Activated T-cell treated with anti-CD3 and anti-CD28 coated beads for 24 hours (primary cell): ENCODE measurements at places on chromosomes 3 and 15.

GRCh38 chr3:143970773-143971358 is 757 bp upstream of the DIPK2A start:
- DNase-seq, result peak; percentile 35

DNA sequence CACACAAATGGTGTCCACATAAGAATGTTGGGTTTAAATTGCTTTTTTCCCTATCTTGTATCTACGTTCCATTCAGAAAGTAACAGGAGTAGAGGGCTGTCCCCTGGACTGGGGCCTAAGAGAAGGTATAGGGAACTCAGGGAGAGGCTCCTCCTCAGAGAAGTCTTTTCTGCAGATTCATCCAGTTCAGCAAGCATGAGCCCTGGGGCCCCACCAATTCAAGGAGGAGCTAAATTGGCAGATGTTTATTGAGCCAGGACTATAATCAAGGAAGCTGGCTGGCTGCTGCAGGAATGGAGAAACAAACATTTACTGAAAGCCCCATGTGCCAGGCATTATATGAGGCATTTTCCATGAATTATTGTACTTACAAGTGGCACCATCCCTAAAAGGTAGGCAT is 22.1 kb upstream of the LARS2 start:
- DNase-seq, result no peak

DNA sequence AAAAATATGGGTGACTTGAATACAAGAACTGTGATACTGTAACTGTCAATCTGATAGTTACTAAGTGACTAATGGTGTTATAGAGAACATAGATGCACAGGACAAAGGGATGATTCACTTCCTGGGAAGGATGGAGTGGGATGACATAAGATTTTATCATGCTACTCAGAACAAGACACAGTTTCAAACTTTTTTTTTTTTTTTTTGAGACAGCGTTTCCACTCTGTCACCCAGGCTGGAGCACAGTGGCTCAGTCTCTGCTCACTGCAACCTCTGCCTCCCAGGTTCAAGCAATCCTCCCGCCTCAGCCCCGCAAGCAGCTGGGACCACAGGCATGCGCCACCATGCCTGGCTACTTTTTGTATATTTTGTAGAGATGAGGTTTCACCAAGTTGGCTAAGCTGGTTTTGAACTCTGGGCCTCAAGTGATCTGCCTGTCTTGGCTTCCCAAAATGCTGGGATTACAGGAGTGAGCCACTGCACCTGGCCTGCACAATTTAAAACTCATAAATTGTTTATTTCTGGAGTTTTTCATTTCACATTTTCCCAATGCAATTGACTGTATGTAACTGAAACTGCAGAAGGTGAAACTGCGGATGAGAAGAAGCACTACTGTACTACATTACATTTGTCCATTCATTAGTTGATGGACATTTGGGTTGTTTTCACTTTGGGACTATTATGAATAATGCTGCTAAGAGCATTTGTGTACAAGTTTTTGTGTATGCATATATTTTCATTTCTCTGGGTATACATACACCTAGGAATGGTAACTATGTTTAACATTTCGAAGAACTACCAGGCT is 40.6 kb downstream of the ADIPOQ start:
- DNase-seq, result peak; percentile 38

DNA sequence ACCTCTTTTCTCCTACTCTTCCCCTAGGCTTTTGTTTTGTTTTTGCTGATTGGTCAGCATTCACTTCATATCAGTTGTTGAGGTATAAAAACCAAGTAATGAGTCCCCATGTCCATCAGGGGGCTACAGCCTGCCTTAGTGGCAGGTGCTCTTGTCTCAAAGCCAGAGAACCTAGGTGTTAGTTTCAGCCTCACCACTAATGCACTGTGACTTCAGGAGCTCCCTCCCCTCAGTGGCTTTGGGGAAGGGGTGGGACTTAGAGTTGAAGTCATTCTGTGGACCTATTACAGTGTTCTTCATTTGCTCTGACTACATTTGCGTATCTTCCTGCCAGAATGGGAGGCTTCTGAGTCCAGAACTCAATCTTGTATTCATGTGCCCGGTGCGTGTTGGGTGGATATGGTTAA is 41.6 kb downstream of the NR2C2 start:
- peak; percentile 11 for DNase-seq

GRCh38 chr3:115713284-115713683 is 90.0 kb downstream of the GAP43 start:
- no peak for DNase-seq

GRCh38 chr3:146222204-146223046 is 28.5 kb downstream of the PLSCR4 start:
- DNase-seq, result no peak

GRCh38 chr3:141266797-141267555 is 35.4 kb downstream of the PXYLP1 start:
- DNase-seq, result no peak

DNA sequence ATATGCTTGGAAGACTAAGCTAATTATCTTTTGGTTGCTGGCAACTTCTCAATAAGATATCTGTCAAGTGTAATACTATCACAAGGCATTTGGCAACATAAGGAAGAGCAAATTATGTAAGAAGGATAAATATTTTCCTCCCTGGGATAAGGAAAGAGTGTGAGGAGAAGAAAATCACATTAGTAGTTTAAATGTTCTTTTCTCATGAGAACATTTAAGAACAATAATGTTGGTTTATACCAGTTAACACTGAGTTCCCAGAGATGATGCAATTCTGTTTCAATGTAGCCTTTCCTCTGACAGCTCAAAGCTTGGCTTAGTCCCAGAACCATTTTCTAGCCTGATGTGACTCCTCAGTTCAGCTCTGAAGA is 66.1 kb upstream of the NPHP3 start:
- DNase-seq, result no peak

GRCh38 chr15:71316911-71317310 is 201.6 kb downstream of the THSD4 start:
- DNase-seq, result no peak

GRCh38 chr3:74314696-74315095 is 299.8 kb downstream of the CNTN3 start:
- no peak for DNase-seq

- no peak for DNase-seq
These were observed 345.4 kb downstream of the ERC2 start for GRCh38 chr3:56122911-56123310.

DNA sequence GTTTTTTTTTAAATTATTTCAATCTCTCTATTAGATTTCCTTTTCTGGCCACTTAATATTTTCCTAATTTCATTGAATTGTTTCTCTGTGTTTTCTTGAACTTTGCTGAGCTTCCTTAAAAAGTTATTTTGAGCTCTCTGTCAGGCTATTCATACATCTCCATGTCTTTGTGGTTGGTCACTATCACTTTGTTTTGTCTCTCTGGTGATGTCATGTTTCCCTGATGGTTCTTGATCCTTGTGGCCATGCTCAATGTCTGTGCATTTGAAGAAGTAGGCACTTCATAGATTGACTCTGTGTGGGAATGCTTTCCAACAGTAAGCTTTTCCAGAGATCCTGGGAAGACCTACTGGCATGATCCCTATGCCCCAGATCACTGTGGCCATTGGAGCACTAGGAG is 18.6 kb downstream of the CD200R1 start:
- DNase-seq, result no peak

DNA sequence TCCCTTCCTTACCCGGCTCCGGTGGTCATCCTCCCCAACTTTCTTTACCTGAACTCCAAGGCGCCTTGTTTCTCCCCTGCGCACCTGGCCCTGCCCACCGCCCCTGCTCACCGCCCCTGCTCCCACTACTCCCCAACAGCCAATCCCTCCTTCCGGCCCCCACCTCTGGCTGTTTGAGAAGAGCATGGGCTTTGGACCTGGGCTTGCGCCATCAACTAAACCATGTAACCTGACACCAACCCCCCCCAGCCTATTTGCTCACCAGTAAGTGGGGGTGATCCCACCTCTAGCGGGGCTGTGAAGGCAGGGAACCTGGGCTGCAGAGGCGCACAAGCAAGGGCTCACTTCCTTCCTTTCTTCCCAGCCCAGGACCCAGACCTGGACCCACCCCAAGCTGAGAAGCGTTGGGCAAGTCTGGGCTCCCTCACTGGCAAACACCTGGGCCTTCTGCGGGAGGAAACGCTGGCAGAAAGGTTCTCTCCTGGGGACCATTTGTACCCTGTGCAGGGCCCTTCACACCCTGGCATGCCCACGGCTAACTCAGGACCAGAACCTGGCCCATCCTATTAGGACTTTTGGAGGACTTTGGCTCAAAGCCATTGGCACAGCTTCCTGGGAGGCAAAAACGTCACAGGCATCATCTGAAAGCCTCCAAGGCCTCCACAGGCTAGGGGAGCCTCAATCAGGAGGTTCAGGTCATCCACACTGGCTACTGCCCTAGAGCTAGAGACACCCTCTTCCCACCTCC is at the start of gene PLXNB1:
TSS of gene PLXNB1 (minus strand) at position 127 of the 748 bp plus-strand sequence. CDS start 5,475 bp downstream, outside the sequence.
- DNase-seq, result no peak

DNA sequence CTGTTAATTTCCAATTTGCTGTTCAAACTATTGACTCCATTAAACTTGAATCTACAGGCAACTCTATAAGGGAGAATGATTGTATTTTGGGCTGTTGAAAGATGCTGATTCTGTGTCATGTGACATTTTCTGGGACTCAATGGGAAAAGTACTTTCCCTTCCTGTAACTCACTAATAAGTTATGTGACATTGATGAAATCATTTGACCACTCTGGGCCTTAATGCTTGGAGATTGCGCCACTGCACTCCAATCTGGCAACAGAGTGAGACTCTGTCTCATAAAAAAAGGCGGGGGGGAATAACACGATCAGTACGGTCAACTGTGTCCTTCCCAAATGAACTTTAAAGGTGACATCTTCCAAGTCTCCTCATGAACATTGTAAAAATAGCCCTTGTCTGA is 215.2 kb upstream of the SGO1 start:
- no peak for DNase-seq

GRCh38 chr3:188133646-188134045 is 20.3 kb upstream of the LPP start:
- no peak for DNase-seq

DNA sequence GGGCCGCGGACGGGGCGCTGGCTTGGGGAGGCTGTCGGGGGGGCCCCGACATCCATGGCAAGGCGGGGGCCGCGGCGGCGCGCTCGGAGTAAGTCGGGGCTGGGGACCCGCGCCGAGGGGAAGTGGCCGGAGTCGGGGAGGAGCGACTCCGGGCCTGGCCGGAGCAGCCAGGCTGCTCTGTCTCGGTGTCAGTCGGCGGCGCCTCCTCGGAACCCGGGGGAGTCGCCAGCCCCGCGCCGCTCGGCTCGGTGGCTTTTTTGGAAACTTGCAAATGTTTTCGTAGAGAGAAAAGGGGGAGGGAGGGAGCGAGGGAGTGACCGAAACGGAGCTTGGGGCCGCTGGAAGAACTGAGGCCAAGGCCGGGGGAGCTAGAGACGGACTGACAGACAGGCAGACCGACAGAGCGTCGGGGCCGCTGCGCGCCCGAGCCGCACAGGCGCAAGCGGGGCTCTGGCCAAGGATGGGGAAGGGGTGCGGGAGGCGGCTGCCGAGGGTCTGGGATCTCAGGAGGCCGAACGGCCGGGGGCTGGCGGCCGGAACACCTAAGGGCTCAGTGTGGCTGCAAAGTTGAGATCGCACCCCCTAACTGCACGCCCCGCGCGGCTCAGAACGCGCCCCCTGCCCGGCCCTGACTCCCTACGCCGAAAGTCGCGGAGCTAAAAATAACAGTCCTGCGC is 5.0 kb downstream of the PTH1R start:
- no peak for DNase-seq

- peak; percentile 15 for DNase-seq
These were observed 37.7 kb downstream of the TM4SF4 start for GRCh38 chr3:149512073-149512782.

DNA sequence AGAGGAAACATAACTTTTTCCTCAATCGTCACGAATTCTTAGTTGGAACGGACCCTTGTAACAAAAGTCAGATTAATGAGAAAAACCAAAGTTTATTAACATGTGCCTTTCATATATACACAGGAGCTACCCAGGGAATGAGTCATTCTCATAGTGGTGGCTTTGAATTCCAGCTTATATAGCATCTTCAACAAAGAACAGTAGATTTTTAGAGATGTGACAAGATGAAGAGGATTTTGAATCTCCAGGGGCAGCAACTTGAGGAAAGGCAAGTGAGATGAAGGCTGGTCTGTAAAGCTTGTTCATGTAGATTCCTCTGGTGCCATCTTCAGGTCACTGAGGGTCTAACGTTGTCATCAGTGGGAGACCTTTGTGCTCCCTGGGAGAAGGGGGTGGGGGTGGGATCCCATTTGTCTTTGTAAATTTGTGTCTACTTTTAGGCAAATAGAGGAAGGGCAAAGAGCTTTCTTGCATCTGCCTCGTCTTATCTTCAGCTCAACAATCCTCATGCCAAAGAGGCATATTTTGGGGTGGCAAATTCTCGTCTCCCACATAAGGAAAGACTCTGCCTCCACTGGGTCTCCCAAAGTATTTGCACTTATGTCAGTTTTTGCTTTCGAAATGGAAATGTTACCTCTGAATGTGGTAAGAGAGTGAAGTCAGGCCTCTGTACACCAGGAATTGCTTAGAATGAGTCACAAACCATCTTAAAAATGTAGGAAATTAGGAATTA is 29.5 kb downstream of the CLEC3B start:
- no peak for DNase-seq

GRCh38 chr15:94375997-94376396 is 144.6 kb downstream of the MCTP2 start:
- no peak for DNase-seq

DNA sequence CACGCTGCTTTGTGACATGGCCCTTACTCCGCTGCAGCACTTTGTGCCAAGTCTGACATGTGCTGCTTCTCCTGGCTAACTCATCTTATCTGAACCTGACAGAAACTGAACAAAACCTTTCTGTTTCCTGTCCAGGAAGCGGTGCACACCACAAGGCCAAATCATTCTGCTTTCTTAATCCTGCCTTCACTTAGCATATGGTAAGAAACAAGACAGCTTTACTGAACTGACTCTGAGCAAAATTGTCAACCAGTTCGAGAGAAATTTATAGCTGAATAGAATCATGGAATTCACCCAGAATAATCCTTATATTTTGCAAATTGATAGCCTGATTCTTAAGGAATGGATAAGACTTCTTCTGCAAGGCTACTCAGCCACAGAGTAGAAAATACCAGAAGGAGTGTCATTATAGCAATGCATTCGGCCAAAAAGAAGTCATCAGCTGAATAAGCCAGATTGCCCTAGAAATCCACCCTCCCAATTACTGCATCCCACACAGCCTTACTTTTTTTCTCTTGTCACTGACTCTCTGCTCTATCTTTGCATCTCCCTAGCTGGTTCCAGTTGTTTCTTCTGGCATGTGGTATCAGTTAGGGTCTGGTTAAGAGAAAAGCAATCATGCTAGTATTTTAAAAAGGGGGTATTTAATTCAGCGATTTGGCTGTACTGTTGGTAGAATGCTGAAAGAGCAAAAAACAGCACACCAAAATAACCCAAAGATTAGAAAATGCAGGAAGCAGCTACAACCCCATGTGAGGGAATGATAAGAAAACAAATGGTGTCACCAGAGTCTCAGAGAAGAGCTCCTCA is 41.6 kb upstream of the STRIT1 start:
- DNase-seq, result no peak

GRCh38 chr3:187629711-187630110 is 40.5 kb downstream of the SST start:
- no peak for DNase-seq

- no peak for DNase-seq
These were observed 15.7 kb upstream of the ZBTB20 start for GRCh38 chr3:115162759-115163158.

- DNase-seq, result no peak
These were observed 156.3 kb downstream of the FRMD5 start for GRCh38 chr15:44038755-44039191.

- no peak for DNase-seq
These were observed 140.3 kb downstream of the RPLP1 start for GRCh38 chr15:69592954-69593353.
